ENCODE measurements at places on chromosomes 16 and 17.

DNA sequence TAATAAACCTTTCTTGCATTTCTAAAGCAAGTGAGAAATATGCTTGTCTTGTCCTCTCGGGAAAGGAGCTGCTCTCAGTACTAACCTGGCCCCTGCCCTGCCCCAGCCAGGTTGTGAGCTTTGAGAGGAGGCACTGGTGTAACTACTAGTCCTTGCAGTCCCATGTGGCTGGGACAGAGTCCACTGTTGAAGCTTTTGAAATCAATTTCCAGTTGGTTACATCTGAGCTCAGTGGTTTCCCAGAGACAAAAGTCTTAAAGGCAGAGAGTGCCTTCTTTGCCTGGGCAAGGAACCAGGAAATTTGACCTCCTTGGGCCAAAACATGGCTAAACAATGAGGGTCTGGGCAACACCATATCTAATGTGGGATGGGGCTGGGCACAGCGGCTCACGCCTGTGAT lies 48.7 kb downstream of the GSG1L start:
- DNase-seq: no peak

- DNase-seq: no peak
Observed at GRCh38 chr17:51813140-51813783, 345.3 kb downstream of the CA10 start.

- no peak for DNase-seq
Observed at GRCh38 chr16:55592306-55592705, 25.8 kb downstream of the CAPNS2 start.

GRCh38 chr17:46143827-46144236 lies 49.4 kb downstream of the KANSL1 start:
- no peak for DNase-seq

GRCh38 chr16:66481943-66482390 lies 54.9 kb downstream of the BEAN1 start:
- no peak for DNase-seq

- no peak for DNase-seq
Observed at GRCh38 chr16:13492046-13492445, 427.9 kb upstream of the ERCC4 start.

DNA sequence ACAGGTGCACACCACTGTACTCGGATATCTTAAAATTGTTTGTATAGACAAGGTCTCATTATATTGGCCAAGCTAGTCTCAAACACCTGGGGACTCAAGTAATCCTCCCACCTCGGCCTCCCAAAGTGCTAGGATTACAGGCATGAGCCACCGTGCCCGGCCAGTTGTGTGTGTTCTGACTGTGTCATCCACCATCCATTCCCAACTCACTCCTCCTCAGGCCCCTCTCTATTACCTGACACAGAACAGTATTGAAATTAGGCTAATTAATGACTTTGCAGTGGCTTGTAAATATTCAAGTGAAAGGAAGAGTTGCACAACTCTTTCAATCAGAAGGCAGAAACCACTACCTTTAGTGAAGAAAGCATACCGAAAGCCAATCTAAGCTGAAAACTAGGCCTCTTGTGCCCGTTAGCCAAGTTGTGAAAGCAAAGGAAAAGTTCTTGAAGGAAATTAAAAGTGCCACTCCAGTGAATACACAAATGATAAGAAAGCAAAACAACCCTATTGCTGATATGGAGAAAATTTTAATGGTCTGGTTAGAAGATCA lies 28.7 kb downstream of the GOSR1 start:
- DNase-seq: no peak

- DNase-seq: no peak
Observed at GRCh38 chr16:82752172-82752571, 125.4 kb downstream of the CDH13 start.

GRCh38 chr16:17265154-17265553 lies 205.6 kb downstream of the XYLT1 start:
- no peak for DNase-seq

GRCh38 chr17:79990704-79991103 lies 45.0 kb downstream of the TBC1D16 start:
- no peak for DNase-seq

DNA sequence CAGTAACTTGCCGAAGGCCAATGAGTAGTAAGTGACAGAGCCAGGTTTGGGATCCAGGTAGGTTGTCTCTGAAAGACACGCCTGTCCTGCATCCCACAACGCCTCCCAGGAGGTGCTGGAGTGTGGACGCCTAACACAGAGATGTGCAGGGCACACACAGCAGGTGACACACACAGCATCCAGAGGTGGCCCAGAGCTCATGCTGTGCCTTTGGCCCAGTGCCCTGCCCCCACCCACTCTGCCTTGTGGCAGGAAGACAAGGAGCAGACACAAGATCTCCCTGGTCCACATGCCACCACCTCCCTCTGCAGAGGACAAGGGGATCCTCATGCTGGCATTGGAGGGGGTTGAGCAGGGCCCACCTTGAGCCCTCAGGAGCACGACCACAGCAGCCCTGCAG lies 14.7 kb upstream of the STH start:
- DNase-seq: no peak

GRCh38 chr16:85928401-85928820 lies 29.4 kb downstream of the IRF8 start:
- no peak for DNase-seq

DNA sequence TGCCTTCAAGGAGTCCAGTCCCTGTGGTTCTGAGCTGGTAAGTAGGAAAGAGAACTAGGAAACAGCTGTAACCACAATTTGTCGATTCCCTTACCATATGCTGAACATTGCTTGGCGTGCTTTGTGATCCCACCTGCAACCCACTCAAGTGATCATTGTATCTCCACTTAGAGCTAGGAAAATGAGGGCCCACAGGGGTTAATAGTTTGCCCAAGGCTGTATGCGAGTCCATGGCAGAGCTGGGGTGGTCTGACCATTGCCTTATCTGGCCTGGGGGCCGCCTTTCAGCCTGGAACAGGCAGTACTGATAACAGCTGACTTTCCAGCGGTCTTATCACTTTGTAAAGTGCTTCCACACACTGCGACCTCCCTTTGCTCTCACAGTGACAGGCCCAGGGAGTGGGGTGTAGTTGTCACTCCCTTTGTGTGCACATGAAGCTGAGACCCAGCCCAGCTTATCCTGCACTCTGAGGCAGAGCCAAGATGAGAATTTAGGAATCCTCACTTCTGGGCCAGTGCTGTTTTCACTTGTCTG lies 9.8 kb downstream of the MYL4 start:
- no peak for DNase-seq

- DNase-seq: no peak
Observed at GRCh38 chr17:40041196-40041595, 13.0 kb downstream of the MED24 start.

DNA sequence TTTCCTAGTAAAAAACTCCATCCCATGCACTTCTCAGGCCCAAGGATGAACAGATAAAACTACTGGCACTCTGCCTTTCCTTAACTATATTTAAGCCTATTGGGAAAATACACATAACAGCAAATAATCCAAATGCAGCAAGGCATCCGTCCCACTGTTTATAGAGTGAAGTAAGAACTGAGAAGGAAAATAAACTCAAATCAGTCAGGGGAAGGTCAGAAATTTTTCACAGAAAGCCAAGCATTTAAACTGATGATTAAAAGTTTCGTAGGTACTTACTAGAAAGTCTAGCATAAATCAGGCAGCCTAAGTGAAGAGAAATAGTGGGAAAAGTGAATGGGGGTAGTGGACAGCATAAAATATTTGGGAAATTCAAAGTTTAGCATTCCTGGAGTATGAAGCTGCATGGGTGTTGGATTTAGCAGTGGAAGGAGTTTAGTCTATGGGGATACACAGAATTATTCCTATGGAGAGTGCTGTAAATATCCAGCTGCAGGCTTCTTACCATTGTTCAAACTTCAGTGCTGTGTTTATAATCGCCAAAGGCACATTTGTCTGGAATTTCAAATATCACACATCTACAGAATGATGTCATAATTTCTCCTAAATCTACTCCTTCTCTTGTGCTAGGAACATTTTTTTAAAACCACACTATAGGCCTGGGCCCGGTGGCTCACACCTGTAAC lies 1131.0 kb upstream of the GOT2 start:
- no peak for DNase-seq

- no peak for DNase-seq
Observed at GRCh38 chr16:19745286-19746010, 27.4 kb downstream of the IQCK start.

Measured in hypothalamus (tissue), 51 donors.